Tongue (tissue), 3 donors: ENCODE measurements at places on chromosomes 5 and 9. TPM values are rescaled to one million over a fixed set of nuclear protein-coding genes. Genes with fewer than 3 reads are reported as not detected.

GRCh38 chr5:4191703-4192102 is 596.1 kb downstream of the IRX1 start:
- DNase-seq, result no peak

HMGXB3 gene
- total RNA-seq, result 22.7 TPM

GRCh38 chr5:580436-580835 is 31.7 kb upstream of the CEP72 start:
- no peak for DNase-seq

DNA sequence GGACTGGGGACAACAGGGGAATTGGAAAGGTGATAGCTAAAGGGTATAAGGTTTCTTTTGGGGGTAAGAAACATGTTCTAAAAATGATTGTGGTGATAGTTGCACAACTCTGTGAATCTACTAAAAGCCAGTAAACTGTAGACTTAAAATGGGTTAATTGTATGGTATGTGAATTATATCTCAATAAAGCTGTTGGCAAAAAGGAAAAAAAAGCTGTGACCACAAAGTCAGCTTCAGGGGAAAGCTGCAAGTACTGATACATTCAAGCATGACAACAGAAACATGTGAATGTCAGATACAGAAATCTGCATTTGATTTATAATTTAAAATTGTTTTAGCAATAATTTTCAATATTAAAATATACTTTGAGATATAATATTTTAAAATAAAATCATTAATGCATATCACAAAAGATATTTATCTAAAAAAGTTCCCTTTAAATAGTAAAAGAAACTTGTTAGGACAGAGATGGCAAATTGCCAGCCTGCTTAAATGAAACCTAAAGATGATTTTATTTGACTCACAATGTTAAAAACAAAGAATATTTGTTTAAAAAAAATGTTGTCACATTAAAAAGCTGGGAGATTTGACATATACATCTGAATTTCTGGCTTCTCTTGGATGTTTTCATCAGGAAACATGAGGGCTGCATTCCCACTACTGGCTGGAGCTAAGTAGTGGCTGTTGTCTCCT is 66.0 kb downstream of the TBCA start:
- peak; percentile 18 for DNase-seq

SLC36A3 gene
- not detected for total RNA-seq

- no peak for DNase-seq
These were observed 333.5 kb downstream of the DEPDC1B start for GRCh38 chr5:60366489-60366888.

NUTM2F gene
- total RNA-seq, result not detected

DNA sequence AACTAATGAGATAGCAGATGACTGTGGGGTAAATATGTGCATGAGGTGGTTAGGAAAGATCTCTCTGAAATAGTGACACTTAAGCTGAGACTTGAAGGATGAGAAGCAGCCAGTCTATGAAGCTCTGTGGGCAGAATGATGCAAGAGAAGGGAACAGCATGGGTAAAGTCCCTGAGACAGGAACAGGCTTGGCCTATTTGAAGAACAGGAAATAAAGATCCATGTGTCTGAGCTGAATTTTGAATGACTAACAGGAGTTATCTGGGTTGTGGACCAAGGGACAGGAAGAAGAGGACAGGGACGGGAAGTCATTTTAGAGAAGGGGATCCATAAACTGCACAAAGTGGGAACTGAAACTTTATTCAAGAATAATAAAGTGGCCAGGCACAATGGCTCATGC is 25.6 kb upstream of the HMGCS1 start:
- no peak for DNase-seq

DNA sequence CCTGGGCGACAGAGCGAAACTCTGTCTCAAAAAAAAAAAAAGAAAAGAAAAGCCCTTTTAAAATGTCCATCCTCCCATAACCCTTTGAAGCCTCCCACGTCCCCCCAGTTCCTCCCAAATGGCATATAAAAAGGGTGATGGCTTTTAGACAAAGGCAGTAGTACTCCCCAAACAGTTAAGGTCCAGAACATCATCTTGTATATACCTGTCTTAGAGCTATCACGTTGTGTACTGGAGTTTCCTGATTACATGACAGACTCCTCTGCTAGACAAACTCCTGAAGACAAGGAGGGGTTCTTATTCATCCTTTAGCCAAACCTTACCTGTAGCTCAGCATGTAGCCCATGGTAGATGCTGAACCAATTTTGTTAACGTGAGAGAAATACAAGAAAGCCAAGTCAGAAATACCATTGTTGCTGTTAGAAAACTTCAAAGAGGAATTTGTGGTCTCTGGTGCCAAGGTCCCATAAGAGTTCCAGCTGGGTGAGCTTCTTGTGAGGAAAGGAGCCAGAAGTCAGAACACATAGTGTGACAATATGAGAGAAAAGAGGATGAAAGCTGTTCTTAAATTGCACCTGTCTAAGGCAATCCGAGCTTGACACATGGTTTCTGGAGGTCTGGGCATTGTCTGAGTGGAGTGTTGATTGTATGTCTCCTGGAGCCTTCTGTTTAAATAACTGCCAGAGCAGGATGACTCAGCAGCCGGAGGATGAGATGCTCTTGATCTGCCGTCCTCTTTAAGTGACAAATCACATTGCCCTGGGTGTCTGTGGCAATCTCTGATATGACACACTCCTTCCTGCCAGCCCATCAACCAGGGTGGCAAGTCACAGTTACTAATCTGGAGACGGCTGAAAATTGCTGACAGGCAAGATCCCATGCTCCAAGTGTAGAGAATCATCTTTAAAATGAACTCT is 69.1 kb downstream of the ARRDC3 start:
- peak; percentile 81 for DNase-seq

TRUB2 gene
- 9.6 TPM for total RNA-seq
